ENCODE measurements at places on chromosomes 7 and 10. TPM values are rescaled to one million over a fixed set of nuclear protein-coding genes. Genes with fewer than 3 reads are reported as not detected.

Gene CPA2
- 0.55 TPM for total RNA-seq

Gene EPHA1
- total RNA-seq, result not detected

Gene AKAP9
- total RNA-seq, result 35.8 TPM

Gene C10orf88
- total RNA-seq, result 11.8 TPM

Gene DMTF1
- total RNA-seq, result 117 TPM

Data from neural crest cell (in vitro differentiated cells).